ENCODE measurements at places on chromosomes 1 and 21.

DNA sequence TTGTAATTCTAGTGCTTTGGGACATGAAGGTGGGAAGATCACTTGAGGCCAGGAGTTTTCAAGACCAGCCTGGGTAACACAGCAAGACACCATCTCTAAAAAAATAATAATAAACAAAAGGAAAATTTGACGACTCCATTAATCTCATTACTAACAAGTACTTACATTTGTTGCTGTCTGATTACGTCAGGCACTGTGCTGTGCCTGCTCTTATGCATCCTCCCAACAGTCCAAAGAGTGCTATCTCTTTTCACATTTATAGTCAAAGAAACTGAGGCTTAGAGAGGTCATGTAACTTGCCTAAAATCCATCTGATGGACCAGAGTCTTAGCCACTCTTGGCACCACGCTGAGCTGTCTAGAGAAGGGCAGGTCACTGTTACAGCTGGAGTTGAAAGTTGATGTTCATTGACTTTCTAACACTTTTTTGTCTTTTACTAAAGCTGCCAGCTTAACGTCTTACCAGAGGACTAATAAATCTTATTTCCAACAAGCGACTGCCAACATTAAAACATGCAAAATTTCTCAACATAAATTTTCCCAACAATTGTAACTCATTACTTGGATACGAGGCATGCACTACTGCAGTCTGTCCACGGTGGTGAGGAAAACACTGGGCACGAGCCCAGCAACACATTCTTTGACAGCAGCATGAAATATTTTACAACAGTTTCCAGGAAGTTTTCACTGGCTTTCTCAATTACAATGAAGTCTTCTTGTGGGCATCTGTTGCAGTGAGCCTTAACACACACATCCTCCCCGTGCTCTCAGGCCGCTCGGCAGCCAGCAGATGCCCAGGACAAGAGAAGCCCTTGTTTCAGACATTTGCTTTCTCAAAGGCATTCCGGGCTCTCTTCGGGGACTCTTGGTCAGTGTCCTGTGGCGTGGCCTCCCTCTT lies 262.9 kb upstream of the PROX1 start:
- DNase-seq: no peak

- DNase-seq: no peak
These were observed 29.5 kb downstream of the SYT2 start for GRCh38 chr1:202680586-202681352.

GRCh38 chr1:15876357-15877055 lies 29.0 kb downstream of the SPEN start:
- DNase-seq: no peak

GRCh38 chr1:104702731-104703130 lies 953.0 kb downstream of the AMY1C start:
- DNase-seq: no peak

GRCh38 chr1:202279806-202280205 lies 61.9 kb downstream of the UBE2T start:
- DNase-seq: no peak

- no peak for DNase-seq
These were observed 17.4 kb downstream of the PIK3R3 start for GRCh38 chr1:46114925-46115603.

DNA sequence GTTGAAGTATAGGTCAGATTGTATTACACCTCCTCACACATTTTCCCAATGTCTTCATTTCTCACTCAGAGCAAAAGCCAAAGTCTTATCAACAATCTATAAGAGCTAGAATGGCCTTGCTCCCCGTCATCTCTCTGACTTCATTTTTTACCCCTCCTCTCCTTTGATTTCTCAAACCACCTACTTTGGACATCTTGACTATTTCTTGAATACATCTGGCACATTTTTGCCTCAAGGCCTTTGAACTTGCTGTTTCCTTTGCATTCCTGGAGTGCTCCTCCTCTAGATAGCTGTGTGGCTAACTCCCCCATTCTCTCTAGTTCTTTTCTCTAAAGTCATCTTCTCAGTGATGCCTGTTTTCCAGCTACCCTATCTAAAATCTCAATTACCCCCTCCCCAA lies 7.2 kb upstream of the XCL2 start:
- no peak for DNase-seq

DNA sequence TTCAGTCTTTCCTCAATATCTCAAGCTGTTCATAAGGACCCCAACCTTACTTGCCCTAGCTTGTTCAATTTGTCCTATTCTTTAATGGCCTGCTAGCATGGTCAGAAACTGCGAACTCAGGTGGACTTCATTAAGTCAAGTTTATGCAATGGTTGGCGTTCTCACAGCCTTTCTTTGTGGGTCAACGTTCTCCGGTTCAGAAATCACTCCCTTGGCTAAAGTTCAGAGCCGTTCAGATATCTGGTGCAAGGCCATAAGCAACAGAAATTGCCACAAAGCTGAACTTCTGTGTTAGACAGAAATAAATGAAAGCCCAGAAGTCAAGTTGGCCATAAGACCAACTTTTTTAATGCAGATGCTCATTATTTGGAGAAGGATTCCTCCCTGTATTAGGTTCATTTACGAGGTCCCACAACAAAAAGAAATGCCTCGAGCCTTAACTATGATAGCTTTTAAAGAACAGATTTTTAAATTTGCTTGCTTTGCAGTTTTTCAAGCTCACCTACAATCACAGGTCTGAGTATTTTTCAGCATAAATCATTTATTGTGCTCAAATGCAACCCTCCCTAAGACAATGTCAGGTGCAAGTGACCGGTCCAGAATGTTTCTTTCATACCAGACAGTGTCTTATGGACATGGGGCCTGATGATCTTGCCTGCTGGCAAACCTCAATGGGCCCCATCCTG lies 140.2 kb upstream of the COL11A1 start:
- no peak for DNase-seq

DNA sequence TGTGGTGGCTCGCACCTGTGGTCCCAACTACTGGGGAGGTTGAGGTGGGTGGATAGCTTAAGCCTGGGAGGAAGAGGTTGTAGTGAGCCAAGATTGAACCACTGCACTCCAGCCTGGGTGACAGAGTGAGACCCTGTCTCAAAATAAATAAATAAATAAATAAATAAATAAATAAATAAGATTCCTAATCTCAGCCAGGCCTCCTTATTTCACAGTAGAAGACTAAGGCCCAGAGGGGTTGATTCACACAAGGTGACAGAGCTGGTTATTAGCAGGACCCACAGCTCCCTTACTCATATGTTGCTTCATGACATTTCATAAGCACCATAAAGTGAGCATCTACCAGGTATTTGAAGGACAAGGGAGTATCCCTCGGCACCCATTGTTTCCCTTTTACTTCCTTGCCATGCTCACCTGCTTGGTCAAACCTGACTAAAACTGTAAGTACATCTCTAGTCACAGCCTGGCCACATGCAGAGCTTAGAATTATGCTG lies 32.7 kb downstream of the ALG14 start:
- no peak for DNase-seq

DNA sequence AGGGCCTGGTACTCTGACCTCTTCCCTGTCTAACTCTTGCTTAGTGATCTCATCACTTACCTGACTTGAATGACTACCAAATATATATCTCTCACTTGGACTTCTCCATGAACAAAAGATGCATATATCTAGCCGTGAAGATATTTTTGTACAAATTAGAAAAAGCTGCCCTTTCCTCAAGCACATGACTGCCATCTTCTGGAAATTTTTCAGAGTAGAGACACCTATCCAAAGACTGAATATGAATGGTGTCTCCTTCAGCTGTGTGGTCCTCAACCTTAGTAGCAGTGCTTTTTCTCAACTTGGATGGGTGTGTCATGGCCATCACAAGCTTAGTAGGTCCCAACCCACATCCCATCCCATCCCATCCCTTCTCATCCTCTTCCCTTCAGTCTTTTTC lies 142.3 kb downstream of the DNM3 start:
- peak; percentile 67 for DNase-seq

- DNase-seq: no peak
These were observed 286.3 kb upstream of the SGIP1 start for GRCh38 chr1:66247415-66248208.

DNA sequence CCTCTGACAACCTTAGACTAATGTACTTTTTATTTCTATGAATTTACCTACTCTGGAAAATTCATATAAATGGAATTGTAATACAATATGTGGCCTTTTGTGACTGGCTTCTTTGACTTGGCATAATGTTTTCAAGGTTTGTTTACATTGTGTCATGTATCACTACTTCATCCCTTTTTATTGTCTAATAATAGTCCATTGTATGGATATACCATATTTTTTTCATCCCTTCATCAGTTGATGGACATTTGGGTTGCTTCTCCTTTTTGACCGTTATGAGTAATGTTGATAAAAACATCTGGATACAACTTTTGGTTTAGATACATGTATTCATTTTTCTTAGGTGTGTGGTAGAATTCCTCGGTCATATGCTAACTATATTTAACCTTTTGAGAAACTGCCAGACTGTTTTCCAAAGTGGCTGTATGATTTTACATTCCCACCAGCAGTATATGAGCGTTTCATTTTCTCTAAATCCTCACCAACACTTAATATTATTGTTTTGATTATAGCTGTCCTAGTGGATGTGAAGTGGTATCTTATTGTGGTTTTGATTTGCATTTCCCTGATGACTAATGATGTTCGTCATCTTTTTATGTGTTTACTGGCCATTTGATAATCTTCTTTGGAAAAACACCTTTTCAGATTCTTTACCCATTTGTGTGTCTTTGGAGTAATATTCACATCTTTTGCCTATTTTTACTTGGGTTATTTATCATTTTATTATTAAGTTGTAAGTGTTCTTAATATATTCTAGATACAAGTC lies 3.5 kb downstream of the RO60 start:
- no peak for DNase-seq

All from common myeloid progenitor, CD34-positive (primary cell).